ENCODE measurements at places on chromosomes 7 and 10.
A peak's percentile ranks its signal among the peaks of the same experiment; 100 is the strongest.

GRCh38 chr7:77254915-77255314 is 55.3 kb upstream of the FGL2 start:
- DNase-seq = no peak

DNA sequence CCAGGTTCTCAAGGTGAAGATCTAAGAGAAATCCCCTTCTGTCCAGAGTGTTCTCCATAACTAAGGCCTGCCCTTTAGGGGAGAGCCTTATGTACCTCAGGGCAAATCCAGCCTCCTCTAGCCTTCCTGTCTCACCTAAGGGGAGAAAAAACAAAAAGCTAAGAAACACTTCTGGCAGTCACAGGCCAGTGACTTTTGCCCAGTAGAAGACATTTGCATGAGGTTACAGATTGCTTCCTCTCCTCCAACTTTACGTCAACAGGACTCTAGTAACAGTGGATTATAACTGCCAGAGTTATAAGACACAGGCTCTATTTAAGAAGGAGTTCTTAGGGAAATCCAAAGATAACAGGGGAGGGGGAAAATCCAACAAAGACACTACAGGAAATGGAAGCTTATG is 15.9 kb upstream of the FAM241B start:
- DNase-seq = no peak

GRCh38 chr10:66777665-66778064 is 148.2 kb upstream of the LRRTM3 start:
- no peak for DNase-seq

DNA sequence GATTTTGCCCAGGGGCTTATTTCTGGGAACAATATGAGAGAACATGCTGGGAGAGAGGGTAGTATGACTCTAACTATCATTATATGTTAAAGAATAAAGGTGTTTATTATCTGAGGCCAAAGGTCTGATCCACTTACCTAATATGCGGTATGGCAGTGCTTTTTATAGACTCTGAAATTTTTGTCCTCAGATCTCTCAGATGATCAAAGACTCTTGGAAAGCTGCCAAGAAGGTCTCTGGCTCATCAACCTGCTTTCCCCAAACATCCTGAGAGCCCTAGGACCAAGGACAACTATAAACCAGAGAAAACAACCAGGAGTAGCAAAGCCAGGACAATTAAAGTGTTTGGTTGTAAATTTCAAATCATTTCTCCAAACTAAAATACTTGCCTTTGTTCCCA is 255.7 kb upstream of the LRRN3 start:
- no peak for DNase-seq

DNA sequence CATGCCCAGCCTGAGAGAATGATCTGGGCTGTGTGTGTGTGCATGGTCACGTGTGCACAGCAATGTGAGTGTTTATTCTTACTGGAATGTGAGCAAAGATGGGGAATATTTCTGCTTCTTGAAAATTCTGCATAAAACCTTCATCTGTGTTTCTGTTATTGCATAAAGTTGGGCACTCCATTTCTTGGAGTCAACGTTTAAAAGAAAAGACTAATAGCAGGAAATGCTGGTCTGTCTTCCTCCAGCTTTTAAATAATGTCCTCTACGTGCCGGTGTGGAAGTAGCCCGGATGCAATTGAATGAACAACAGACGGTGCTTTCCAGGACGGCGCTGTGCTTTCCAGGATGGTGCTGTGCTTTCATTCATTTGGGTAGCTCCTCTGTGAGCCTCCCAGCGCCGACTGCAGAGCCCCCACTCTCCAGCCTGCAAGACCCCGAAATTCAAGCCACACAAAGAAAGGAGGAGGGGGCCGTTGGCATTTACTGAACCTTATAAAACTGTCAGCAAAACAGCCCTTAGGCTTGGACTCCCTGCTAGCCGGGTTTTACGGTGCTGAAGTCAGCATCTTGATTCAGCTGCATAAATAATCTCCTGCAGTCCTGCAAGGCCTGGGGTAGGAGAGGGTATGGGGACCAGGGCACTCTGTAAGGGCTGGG is 158.2 kb upstream of the PRKCQ start:
- no peak for DNase-seq

DNA sequence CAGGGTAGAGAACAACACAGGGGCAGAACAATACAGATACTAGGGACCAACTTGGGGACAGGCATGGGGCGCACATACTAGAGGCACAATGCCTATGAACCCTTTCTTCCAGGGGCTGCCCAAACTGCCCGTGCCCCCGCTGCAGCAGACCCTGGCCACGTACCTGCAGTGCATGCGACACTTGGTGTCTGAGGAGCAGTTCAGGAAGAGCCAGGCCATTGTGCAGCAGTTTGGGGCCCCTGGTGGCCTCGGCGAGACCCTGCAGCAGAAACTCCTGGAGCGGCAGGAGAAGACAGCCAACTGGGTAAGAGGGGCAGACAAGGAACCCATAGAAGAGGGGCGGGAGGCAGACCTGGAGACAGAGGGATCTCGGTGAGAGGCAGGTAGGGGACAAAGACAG is 5.8 kb downstream of the CHAT start:
- DNase-seq = no peak

GRCh38 chr10:101602761-101603398 is 14.8 kb downstream of the DPCD start:
- peak; percentile 76 for DNase-seq

DNA sequence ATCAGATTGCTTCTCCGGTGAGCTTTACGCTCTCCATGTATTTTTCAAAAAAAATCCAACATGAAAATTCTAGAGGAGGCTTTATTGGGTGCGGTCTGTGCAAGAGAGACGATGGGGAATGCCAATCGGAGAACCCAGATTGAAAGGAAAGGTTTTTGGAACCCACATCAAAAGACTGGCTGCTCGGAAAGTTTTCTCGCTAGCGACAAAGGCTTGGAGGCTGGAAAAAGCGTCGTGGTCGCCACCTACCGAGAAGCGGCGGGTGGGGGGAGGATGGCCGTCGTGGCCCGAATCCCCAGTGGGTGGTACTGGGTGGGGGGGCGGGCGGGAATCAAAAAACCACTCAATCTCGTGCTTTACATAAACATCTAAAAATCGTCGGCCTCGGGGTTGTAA is 1.1 kb upstream of the GTF2I start:
- peak; percentile 53 for DNase-seq

DNA sequence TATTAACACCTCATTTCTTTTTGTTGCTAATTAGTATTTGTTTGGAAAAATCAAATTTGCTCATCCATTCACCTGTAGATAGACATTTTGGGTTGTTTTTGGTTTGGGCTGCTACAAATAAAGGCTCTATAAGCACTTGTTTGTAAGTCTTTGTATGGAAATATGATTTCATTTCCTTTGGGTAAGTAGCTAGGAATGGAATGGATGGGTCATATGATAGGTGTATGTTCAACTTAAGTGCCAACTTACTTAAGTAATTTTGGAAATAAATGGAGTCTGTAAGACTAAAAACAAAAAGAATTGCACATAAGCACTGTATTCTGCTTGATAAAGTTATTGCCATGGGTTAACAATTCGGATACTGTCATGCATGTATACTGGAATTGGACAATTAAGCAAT is 157.7 kb upstream of the NAMPT start:
- no peak for DNase-seq

GRCh38 chr7:37142958-37143357 is 305.7 kb downstream of the ELMO1 start:
- no peak for DNase-seq

GRCh38 chr10:77500754-77501151 is 136.9 kb downstream of the KCNMA1 start:
- no peak for DNase-seq

GRCh38 chr10:69686866-69687265 is 56.8 kb downstream of the FAM241B start:
- no peak for DNase-seq

- no peak for DNase-seq
Measured at GRCh38 chr7:156236936-156237599, 403.5 kb upstream of the RNF32 start.

GRCh38 chr10:91017198-91017597 is 96.3 kb upstream of the ANKRD1 start:
- no peak for DNase-seq

GRCh38 chr7:38893061-38893460 is 15.9 kb downstream of the VPS41 start:
- DNase-seq = no peak

GRCh38 chr7:87234949-87235348 is 15.4 kb upstream of the TMEM243 start:
- no peak for DNase-seq

DNA sequence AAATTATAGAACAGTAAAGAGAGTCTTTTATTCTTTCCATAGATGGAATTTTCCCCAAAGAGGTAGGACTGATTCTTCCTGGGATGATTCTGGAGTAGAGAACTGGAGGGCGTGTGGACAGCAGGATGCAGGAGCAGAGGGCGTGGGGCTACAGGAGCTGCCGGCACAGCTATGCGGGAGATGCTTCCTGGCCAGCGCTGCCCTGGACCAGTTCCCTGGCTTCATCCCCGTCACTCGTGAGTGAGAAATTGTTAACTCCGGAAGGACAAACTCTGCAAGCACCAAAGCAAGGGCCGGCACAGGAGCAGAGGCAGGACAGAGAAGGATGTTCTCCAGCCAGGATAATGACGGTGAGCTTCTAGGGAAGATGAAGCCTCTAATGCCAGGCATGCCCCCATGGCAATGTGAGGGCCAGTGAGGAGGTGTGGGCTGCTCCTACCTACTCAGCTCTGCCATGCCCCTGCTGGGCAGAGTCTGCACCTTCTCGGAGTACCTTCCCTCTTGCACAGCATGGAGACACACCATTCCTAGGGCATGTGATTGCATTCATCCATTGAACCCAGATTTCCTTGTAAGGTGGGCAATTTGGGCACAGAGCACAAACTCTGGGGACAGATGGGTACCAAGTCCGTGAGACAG is 760.9 kb upstream of the IGFBP3 start:
- DNase-seq = no peak

- peak; percentile 55 for DNase-seq
Measured at GRCh38 chr7:85573844-85574243, 387.0 kb upstream of the SEMA3D start.

DNA sequence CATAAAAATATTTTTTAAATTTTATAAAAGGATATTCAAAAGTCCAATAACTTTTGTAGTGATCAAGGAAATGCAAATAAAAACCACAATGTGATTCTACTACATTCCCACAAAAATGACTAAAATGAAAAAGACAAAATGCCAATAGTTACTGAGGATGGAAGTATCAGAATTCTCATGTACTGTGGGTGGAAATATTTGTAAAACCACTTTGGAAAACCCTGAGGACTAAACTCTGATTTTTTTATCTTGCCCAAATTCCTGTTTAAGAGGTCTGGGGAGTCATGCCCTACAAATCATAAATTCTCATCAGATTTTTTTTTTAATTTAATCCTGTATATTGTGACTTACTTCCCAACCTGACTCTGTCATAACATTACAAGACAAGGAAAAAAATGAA is 9.8 kb upstream of the SEMA3D start:
- no peak for DNase-seq

DNA sequence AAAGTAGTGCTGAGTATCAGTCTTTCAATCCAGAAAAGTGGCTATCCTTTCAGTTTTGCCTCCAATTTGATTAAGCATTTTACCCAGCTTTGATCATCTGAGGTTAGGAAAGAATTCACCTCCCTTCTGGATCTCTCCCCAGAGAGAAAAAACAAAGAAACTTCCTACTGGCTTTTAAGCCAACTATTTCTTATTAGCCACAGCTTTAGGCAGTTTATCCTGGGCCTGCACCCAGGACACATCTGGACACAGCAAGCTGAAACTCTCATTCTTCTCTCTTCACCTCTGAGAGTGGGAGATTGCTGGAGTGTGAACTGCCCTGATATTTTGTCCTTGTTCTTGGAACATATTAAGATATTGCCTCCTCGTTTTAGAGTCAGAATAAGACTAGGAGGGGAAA is 43.5 kb upstream of the LSM8 start:
- DNase-seq = no peak

DNA sequence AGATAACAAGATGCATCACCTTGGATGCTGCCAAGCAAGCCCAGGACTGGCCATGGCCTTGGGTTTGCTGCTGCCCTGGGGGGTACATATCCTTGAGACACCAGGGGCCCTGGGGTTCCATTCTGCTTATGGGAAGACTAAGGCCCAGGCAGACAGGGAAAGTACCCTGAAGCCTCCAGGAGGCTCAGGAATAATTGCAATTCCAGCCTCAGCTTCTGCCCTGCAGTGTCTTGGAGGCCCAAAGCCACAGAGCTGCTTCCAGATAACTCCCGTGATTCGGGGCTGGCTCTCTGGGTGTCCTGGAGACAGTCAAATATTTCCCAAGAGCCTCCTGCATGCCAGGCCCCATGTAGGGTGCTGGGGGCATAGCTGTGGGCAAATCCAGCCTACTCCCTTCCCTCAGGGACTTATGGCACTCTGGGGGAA is 22.6 kb downstream of the MYL10 start:
- no peak for DNase-seq

- DNase-seq = no peak
Measured at GRCh38 chr10:1328981-1329614, 272.9 kb downstream of the WDR37 start.

- no peak for DNase-seq
Measured at GRCh38 chr7:133365917-133366316, 113.0 kb downstream of the EXOC4 start.

GRCh38 chr10:120951288-120951687 is 100.1 kb downstream of the WDR11 start:
- DNase-seq = no peak

- DNase-seq = no peak
Measured at GRCh38 chr10:1611936-1612550, 125.3 kb downstream of the ADARB2 start.

GRCh38 chr10:122814493-122814892 is 31.2 kb downstream of the CUZD1 start:
- DNase-seq = no peak

- DNase-seq = no peak
Measured at GRCh38 chr7:106037489-106038176, 74.5 kb downstream of the SYPL1 start.

DNA sequence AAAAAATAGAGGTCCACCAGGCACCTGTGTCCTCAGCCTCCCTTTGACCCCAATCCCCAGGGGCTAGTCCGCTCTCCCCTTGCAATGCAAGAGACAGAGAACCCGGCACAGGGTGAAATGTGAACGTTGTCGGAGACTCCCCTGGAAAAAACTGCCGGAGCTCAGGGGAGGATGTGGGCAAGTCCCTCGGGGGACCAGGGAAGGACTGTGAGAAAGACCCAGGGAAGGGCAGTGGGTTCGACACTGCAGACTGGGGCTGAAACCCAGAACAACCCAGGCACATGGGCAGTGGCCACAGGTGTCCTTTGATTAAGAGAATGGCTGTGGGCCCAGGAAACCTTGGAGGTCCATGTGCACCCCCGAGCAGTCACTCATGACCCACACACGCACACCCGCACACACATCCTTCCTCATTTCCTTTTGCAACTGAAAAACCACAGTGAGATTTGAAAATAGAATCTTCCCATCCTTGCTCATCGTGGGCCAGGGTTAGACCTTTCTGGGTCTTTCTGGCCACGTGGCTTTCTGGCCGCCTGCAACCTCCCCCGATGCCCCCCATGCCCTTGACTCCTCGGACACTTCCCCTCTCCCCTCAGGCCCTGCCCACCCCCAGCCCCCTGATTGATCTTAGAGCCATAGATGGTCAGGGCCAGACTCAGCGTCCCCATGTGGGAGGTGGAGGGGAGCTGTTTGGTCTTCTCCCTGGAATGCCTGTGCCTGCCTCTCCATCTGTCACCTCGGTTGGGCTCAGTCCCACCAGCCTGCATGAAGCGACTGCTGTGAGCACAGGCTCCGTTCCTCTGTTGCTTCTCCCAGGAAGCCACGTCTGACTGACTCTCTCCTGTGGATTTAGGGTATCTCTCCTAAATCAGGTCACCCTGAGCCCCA is 7.9 kb downstream of the LAT2 start:
- peak; percentile 95 for DNase-seq

All from hematopoietic multipotent progenitor cell (in vitro differentiated cells).